ENCODE measurements at places on chromosomes 7 and 10. TPM values are rescaled to one million over a fixed set of nuclear protein-coding genes. Genes with fewer than 3 reads are reported as not detected.

Gene SPDYE2B
- total RNA-seq: not detected

DNA sequence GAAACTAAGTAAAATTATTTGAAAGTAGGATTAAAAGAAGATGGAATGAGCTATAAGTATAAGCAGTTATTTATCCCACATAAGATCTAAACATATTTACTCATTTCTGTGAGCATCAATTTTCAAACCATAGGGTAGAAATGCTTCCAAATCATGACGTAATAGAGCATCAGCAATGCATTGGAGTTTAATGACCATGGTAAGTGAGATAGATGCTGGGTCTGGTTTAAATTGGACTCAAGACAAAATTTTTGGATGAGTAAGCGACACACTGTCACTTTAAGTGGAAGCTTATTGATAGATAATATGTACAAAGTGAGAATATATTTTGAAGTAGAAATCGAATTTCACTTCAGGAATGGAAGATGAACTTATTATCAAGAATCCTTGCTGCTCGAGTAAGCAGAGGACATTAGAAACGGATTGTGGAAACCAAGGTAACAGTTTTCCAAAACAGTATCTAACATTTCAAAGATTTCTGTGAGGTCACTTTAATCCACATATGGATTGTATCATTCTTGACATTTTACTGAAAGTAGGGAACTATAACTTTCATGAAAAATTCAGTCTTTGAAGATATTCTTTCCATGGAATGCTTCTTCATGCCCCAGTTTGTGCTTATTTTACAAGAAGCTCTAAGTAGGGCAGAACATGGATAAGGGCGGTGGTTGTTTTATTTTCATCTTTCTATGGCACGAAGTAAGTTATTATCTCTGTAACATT, 85.8 kb downstream of the AGMO start:
- H3K27ac ChIP-seq: no peak overlapping the region
- DNase-seq: no peak
- no peaks in the 10 kb centered on the region for H3K36me3 ChIP-seq
- H3K27me3 ChIP-seq: no peaks in the 10 kb centered on the region
- H3K4me1 ChIP-seq: no peaks in the 10 kb centered on the region

Gene INSYN2A
- 0.85 TPM for total RNA-seq

- H3K27me3 ChIP-seq: no peaks in the 10 kb centered on the region
- no peaks in the 10 kb centered on the region for H3K36me3 ChIP-seq
- H3K27ac ChIP-seq: peak overlapping the region; percentile 89
- peaks cover 17% of the 10 kb centered on the region for H3K4me1 ChIP-seq
- DNase-seq: no peak
- no peak overlapping the region for H3K4me3 ChIP-seq
These were observed 774.1 kb upstream of the IGFBP3 start for GRCh38 chr7:46695051-46695708.

Gene ZRANB1
- 18.8 TPM for total RNA-seq

Data from type B pancreatic cell (in vitro differentiated cells).